Activated CD8-positive, alpha-beta memory T cell treated with anti-CD3 and anti-CD28 coated beads, Interleukin-2, amount 50 U/mL, for 48 hours (primary cell): ENCODE measurements at places on chromosomes 6 and 20.

- no peak for DNase-seq
Observed at GRCh38 chr6:27669624-27670301, 196.9 kb upstream of the ZNF184 start.

DNA sequence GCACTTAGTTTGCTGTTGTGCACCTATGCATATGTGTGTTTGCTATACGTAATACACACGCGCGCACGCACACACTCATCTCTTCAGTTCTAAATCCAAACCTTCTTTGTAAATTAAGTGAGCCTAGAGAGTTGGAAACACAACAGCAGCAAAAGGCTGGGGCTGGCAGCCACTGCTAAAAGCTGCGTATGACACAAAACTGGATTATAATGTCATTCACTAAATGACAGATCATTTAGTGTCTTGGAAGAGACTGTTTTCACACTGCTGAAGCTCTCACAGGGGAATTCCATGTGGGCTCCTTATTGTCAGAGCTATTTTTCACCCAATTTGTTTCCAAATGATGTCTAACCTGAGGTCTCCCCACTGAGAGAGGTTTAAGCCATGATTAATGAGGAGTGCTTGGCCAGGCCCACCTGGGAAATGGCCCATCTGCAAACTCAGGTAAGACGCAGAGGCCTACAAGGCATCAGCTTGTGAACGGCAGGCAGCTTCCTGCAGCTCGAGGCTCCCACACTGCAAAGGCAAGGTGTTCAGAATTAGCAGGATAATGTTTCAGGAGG, 94.2 kb downstream of the OLIG3 start:
- no peak for DNase-seq

DNA sequence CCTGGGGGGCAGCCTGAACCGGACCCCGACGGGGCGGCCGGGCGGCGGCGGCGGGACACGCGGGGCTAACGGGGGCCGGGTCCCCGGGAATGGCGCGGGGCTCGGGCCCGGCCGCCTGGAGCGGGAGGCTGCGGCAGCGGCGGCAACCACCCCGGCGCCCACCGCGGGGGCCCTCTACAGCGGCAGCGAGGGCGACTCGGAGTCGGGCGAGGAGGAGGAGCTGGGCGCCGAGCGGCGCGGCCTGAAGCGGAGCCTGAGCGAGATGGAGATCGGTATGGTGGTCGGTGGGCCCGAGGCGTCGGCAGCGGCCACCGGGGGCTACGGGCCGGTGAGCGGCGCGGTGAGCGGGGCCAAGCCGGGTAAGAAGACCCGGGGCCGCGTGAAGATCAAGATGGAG, 636 bp downstream of the SRF start:
- peak; percentile 77 for DNase-seq

DNA sequence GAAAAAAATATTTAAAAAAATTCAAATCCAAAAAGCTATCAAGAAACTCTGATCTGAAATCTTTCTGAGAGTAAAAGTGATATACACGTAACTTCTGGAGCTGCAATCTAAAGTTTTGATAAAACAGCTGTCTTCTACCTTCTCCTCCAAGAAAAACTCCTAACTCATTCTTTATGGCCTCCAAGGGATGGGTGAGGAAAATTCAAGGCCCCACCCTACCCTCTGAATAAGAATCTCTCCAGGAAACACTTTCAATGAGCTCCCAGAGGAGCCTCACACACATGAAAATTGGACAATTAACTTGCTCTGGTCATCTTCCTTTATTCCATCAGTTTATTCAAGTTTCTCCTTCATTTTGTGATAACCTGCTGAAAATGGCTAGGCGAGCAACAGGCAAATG, 93.4 kb downstream of the FNDC1 start:
- DNase-seq: no peak

- DNase-seq: no peak
Observed at GRCh38 chr6:119324718-119325117, 24.8 kb downstream of the MAN1A1 start.

DNA sequence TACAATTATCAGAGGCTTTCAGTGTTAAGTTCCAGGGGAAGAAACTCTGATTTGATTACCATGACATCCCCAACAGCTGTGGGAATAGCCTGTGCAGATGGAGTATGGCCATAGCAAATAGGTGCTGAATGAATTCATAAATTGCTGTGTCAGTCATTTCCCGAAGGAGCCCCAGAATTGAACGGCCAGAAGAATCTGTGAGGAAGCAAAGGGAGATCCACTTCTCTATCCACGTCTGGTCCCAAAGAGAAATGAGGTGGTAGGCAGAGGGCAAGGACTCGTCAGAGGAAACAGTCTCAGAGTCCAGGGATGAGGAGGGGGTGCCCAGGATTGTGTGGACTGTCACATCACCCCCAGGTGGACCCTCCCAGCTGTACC, 3.1 kb upstream of the TAF8 start:
- no peak for DNase-seq

GRCh38 chr20:38321959-38322598, 18.1 kb downstream of the BPI start:
- no peak for DNase-seq

GRCh38 chr20:25300496-25301170, 52.7 kb downstream of the PYGB start:
- no peak for DNase-seq

DNA sequence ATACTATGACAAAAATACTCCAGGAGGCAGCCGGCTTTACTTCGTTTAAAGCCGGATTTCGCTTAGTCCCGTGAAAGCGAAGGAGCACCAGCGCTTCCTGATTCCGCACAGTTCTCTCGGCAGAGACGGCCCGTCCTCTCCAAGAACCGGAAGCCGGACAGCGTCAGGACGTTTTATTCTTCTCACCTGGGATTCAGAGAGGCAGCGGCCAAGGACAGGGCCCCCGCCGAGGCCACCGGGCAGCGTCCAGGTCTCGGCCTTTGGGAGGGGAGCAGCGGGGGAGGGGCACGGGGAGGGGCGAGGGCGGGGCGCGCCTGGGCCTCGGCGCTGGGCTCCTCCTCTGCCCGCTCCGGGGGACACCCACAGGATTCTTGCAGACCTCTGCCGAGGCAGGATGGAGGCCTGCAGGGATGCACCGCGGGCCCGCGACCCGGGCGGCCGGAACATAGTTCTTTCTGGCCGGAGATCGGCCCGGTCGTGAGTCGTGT, 2.8 kb upstream of the DIDO1 start:
- DNase-seq: peak; percentile 76

- DNase-seq: no peak
Observed at GRCh38 chr20:49786668-49787370, 25.8 kb upstream of the SLC9A8 start.

DNA sequence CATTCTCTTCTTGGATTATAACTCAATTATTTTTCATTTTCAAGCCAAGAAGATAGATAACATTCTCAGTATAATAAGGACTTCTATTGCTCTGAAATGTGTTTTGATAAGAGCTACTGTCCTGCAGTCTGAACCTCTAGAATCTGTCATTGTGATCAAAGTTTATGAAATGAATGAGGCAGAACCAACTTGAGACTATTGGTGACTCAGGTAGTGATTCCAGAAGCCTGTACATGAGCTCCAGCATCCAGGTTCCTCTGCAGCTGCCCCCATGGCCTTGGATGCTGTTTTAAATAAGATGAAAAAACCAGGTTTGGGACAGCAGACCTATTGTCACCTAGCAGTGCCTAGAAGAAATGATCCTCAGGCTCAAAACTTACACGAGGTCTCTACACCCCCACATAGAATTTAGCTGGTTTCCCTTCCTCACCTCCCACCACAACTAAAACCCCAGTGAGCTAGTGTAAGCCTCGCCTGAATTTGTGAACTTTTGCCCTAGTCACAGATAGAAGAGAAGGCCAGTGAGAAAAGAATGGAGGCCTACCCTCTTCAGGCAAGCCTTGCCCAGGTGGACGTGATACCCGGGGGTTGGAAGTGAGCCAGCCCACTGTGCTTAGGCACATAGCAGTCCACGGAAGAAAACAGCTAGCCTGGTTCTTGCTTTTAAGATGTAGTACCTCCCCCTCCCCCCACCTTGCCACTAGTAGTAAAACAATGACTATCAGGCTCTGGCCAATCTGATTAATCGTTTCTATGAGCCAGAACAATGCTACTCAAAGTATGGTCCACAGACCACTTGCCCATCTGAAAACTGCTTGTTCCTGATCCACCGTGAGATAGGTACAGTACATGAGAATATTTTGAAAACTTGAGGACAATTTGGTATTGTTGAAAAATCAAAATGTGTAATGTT, 73.0 kb upstream of the SYNJ2 start:
- no peak for DNase-seq

- DNase-seq: no peak
Observed at GRCh38 chr6:142406131-142406530, 104.3 kb downstream of the ADGRG6 start.

DNA sequence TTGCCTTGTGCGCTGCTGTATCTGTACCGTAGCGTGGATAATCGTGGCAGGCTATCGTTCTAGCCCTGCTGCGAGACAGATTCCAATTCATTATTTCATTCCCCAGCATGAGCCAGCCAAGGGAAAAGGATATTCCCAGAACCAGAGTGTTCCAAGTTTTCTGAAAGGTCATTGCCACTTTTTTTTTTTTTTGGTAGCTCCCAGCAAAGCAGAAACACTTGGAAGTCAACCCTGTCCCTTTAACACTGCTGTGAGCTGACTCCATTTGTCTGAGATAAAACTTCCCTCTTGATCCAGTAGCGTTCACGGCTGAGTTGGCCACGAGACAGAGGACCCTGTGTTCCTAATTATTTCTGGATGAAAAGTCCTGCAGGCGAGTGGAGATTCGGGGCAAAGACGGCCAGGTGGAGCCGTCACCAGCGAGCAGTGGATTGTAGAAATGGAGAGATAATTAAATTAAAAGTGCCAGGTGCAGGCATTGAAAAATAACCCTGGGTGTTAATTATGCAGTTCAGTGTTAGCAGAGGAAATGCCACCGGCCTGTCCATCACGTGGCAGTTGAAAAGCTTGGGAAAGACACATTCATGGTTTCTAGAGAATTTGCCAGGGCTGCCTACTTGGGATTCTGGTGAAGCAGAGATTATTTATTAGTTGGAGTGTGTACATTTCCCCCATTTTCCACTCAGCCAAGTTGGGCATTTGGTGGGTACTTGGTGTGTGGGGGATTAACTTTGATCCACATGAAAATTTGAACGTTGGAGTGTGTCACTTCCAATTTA, 164.2 kb downstream of the SLC24A3 start:
- no peak for DNase-seq

DNA sequence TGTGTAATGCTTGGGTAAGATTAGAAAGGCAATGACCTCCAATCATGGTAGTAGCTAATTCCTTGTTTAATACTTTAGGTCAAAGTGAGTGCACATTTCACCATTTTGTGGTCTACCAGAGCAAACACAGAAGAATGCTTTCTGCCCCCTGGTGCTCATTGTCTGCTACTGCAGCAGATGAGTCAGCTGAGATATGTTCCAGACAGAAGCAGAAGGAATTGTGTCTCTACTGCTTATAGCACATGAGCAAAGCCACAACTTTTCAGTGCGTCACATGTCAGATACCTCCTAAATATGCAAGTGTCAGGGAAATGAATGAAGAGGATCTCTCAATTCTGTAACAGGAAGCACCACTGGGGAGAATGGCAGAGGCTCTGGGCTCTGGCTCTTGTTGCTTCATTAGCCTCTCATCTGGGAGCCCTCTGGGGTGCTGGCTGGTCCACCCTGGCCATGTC, 308.9 kb downstream of the ALDH8A1 start:
- peak; percentile 70 for DNase-seq

DNA sequence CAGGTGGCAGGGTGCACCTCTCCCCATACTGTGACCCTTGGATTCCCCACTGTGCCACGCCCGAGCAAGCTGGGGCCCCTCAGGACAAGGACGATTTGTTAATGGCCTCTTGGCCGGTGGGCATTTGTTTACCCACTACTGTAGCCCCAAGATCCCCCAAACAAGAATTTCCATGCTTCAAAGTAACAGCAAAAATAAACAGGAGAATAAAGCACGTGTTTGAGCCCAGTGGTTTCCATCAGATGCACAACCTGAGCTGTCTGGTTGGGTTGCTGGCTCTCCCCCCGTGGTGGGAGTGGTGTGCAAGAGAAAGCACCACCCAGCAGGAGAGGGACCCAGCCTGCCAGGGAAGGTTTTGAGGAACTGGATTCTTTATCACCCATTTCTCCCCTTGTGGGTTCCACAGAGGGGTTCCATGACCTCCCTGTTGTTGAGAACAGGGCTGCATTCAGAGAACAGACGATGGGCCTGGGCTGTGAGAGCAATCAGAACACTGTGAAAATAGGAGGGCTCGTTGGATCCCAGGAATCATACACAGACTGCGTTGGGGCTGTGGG, 4.8 kb downstream of the CD93 start:
- no peak for DNase-seq

DNA sequence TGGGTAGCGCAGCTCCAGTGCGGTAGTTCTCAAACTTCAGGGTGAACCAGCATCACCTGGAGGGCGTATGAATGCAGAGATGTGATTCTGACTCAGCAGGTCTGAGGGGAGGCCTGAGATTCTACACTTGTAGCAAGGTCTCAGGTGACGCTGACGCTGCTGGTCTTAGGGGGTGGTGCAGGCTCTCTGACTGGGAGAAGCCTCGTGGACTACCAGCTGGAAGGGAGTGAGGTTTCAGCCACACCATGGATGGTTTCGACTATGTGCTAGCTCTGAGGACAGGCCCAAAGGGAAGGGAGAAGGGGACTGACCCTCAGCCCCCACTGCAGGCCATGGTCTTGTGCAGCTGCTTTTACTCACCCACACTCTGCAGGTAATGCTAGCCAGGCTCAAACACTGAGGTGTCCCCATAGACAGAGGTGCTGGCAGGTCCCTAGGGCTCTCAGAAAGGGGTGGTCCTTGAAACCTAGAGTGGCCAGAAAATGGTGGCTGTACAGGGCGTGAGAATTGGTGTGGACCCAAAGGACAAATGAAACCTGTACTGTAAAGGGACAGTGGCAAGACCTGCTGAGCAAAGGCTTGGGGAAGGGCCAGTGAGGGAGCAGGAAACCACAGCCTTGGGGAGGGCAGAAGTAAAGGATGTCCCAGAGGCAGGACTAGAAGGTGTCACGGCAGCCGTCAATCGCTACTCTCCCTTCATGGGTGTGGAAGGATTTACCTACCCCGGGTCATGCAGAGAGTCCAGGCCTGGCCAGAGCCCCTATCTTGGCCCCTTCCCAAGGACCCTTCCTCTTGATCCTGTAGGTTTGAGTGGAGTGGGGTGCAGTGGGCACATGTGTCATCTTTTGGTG, 52.7 kb downstream of the EBF4 start:
- DNase-seq: peak; percentile 46
